ENCODE measurements at places on chromosomes 12 and 14.
A peak's percentile ranks its signal among the peaks of the same experiment; 100 is the strongest.

DNA sequence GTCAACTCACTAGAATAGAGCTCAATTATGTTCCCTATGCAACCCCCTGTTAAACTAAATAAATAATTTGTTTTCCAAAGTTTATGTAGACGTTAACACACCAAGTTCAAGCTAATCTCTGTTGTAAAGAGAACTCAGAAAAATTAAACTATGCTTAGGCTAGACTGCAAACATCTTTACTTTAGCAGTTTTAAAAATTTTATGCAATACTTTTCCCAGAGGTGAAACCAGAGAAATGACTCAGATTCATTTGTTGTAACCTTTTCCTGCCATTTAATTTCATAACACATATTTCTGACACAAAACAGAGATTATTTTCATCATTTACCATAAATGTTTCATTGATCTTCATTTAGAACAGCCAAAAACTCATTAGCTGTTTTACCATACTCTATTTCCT lies 27.4 kb downstream of the ABCC9 start:
- no peak for DNase-seq

DNA sequence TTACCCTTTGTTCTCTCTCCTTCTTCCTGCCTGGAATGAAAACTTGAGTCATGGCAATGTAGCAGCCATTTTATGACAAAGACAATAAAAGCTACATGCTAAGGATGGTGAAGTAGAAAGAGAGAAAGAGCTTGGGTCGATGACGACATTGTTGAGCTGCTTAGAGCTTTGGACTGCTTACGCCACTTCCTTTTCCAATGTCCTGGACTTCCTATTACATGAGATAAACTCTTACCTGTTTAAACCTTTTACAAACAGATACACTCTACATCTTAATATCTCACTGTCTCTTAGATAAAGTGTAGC lies 70.1 kb downstream of the PEBP1 start:
- DNase-seq, result no peak

DNA sequence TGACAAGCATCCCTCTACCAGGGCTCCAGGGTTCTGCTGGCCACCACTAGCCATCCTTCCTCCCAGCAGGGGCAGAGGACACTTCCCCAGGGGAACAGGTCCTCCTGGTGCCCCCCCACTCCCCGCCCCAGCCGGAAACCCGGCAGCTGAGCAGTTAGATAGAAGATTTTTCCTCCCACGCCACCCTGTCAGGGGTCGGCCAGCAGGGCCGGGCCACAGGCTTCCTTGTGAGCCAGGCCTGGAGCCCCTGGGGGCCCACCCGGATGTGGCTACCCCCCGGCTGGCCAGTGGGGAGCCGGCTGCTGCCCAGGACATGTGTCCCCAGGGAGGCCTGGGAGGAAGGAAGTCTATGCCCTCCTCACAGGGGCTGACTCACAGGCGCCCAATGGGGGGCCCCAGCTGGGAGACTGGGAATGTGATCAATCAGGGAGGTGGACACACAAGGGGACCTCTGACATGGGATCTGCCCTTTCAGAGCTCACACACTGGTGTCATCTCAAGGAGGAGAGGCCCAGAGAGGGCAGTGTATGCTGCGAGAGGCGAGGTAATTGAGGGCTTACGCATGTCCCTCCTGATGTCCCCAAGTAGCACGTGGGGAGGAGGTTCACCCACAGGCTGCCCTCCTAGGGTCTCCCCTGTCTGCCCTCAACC lies 4.2 kb downstream of the SH2B3 start:
- no peak for DNase-seq

GRCh38 chr12:113609692-113610469 lies 138.2 kb upstream of the LHX5 start:
- no peak for DNase-seq

- no peak for DNase-seq
These were observed 12.1 kb upstream of the LRTM2 start for GRCh38 chr12:1808036-1808797.

GRCh38 chr14:80388980-80389711 lies 177.8 kb upstream of the DIO2 start:
- no peak for DNase-seq

DNA sequence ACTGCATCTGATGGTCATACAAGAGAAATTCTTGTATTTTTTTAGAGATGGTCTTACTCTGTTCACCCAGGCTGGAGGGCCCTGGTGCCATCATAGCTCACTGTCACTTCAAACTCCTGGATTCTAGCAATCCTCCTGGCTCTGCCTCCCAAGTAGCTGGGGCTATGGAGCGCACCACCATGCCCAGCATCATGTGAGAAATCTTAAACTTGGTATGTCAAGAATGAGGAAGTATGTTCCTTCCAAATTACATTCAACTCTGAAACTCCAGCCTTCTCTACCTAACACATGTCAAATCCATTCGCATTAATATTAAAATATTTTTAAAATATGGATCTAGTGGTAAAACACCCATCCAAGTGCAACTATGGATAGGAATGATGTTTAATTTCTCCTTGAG lies 27.5 kb upstream of the CDKN3 start:
- DNase-seq, result no peak

GRCh38 chr12:81468206-81468605 lies 290.9 kb downstream of the PPFIA2 start:
- DNase-seq, result no peak

- DNase-seq, result no peak
These were observed 173.5 kb upstream of the KRR1 start for GRCh38 chr12:75684678-75685616.

GRCh38 chr12:83826112-83826511 lies 1086.5 kb downstream of the SLC6A15 start:
- no peak for DNase-seq

GRCh38 chr14:68377459-68377858 lies 415.4 kb downstream of the ZFP36L1 start:
- DNase-seq, result peak; percentile 34

DNA sequence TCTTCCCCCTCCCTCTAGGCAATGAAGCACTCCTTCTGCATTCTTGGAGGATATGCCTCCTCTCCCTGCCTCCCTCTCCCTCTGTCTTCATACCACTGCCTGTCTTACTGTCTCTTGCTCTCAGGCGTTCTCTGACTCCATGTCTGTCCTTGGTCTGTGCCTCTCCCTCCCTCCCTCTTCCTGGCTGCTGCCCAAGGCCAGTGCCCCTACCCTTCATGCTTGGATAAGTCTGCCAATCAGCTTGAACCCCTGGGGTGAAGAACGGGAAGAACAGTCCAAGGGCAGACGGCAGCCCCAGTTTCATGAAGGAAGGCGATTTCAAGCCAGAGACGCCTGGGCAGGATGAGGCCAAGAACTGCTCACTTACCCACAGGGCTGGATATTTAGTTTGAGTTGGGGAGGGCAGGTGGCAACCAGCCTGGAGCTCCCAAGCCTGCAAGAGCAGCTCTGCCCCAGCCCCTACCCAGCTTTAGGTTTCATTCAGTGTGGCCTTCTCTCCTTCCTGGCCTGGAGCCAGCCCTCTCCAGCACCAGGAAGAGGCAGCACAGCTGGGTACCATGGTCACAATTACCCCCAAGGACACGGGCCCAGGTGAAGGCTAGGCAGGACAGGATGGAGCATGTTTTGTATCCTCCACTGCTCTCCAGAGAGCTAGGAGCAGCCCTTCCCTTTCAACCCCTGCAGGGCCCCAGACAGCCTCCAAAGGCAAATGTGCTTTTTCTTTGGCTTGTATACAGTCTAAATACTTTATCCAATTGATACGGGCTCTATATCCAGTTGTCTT lies 35.8 kb upstream of the LTBP2 start:
- DNase-seq, result peak; percentile 34

DNA sequence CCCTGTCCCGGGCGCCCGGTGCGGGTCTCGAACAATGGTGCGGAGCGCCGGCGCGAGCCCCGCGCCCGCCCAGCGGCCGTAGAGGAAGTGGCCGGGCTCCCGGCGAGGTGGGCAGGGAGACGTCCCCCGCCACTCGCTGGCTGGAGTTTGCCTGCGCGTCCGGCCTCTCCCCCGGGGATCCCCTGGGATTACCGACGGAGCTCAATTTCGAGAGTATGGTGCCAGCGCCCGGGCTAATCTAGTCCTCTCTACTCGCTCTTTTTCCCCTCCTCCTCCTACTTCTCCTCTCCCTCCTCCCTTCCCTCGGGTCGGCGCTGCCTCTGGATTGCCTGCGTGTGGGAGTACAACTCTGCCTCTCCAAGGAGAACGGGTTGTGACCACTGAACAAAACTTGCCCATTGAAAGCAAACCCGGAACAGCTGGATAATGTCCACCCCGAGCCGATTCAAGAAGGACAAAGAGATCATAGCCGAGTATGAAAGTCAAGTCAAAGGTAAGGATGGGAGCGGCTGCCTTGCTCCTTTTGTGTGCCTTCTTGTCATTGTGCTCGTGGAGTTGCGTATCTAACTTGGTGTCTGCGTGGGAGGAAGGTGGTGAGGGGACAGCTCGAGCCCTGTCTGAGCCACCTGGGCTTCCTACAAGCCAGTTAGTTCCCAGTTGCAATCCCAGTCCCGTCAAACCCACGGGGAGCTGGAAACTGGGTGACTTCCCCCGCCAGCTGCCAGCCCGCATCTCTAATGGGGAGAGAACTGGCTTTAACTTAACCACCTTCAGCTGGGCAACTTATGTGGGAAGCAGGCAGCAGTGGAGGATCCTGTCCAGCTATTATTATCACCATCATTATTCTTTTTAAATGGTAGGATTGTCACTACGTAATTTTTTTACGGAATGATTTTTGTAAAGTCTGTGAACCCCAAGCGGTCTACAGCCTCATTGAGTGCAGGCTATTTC lies at the start of gene SRGAP1:
Gene SRGAP1 (plus strand): TSS at position 310 of the 951 bp plus-strand sequence. CDS start 117 bp downstream, at position 427.
- no peak for DNase-seq

- no peak for DNase-seq
These were observed 10.2 kb upstream of the RABGGTA start for GRCh38 chr14:24281636-24282035.

GRCh38 chr12:95474660-95474958 lies 657 bp downstream of the METAP2 start:
- DNase-seq, result no peak

- DNase-seq, result no peak
These were observed 17.2 kb upstream of the ARID4A start for GRCh38 chr14:58280954-58281787.

- no peak for DNase-seq
These were observed 131.5 kb upstream of the RTL1 start for GRCh38 chr14:101034986-101035385.

- DNase-seq, result no peak
These were observed 953.8 kb downstream of the TRHDE start for GRCh38 chr12:73225941-73226340.

DNA sequence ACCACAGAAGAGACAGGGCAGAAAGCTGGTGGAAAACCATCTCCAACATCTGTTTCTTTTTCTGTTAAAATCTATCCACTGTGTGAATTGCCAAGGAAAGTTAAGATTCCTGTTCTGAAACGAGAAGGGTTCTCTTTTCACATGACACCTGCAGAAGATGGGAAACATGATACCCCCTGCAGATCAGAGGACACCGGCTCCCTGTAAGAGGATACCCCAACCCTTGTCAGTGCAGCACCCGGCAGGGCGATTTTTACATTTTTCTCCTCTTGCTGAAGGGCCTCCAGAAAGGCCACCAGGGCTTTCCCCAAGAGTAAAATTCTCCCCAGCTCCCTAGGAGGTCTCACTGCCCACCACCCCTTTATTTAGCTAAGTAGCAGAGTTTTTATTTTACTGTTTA lies 48.2 kb downstream of the DPF3 start:
- DNase-seq, result no peak

- DNase-seq, result no peak
These were observed 64.9 kb downstream of the LGR5 start for GRCh38 chr12:71504476-71504875.

- DNase-seq, result no peak
These were observed 796.5 kb downstream of the GALC start for GRCh38 chr14:87196436-87196835.

GRCh38 chr14:35201066-35201465 lies 78.7 kb downstream of the PRORP start:
- no peak for DNase-seq

DNA sequence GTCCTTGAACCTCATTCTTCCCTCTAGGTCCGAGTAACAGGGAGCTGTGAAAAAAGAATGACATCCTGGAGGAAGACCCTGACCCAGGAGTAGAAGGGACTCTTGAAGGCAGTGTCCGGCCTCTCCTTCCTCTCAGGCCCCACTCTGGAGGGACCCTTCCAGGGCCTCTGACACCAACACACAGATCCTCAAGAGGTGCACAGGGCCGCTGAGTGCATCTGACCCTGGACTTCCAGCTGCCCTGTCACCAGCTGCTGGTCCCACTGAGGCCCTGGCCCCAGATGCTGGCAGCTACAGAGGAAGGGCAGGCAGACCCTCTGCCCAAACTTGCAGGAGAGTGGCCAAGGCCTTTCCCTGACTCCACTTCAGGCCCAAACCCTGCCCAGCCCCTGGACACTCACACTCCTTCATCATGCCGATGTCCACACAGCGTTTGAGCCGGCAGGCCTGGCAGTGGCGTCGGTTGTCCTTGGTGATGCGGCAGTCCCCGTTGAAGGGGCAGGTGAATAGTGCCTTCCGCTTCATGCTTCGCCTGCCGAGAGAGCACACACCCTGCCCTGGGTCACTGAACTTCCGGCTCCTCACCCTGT lies 40.1 kb downstream of the VDR start:
- no peak for DNase-seq

DNA sequence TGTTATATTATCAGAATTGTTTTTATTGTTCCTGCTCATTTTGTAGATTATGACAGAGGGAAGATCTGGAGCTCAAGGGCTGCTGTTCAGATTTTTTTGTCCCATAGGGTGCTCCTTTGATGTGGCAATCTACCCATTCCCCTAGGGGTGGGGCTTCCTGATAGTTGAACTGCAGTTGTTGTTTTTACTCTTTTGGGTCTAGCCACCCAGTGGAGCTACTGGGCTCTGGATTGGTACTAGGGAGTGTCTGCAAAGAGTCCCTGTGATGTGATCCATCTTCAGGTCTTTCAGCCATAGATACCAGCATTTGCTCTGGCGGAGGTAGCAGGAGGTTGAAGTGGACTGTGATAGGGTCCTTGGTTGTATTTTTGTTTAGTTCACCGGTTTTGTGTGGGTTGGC lies 57.9 kb upstream of the SLCO1B1 start:
- no peak for DNase-seq

DNA sequence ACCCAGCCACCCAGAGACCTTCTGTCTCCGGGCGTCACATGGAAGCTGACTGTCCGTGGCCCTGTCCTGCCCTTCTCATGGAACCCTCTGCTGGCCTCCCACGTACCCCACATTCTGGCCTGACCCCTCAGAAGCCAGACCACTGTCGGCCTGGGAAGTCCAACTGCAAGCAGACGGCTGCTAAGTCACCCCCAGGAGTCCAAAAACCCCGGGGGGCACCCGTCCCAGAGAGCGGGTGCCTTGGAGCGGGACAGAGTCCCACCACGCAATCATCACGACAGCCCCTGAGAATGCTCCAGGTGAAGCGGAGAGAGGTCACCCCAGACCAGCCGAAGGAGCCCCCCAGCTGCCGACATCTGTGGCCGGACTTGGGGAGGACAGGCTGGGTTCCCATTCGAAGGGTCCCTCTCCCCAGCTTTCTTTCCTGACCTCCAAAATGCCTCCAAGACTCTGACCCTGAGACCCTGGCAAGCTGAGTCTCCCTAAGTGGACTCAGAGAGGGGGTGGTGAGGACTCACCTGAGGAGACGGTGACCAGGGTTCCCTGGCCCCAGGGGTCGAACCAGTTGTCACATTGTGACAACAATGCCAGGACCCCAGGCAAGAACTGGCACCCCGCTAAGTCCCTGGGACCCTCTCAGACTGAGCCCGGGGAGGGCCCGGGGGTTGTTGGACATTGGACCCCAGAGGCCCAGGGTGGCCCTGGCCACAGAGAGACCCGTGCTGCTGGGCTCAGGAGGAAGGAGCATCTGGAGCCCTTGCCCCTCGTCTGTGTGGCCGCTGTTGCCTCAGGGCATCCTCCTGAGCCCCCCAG lies 337.1 kb downstream of the TMEM121 start:
- DNase-seq, result no peak
